ENCODE measurements at places on chromosomes 2 and 18.

DNA sequence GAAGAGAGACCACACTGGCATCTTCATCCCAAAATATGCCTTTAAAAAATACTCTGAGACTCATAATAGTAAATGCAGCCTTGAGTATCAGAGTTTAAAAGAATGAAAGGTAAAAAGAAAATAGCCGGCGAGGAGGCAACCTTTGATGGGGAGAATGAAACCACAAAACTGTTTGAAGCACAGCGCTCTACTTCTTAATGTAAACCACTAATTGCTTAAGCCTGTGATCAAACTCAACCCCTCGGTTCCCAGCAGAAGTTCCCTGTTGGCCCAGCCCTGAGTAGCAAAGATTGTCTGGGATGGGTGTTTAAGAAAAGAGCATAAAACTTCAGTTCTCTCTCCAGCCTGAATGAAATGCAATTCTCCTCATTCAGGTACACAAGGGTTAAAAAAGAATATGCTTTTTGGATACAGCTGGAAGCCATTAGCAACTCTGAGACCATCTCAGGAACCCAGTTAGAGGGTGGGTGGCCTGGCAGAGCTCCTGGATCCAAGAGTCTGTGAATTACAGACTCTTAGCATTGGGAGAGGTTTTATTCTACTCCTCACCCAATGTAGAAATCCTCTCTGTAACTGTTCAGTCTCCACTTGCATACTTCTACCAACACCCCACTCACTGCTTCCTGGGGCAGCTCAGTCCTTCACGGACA, 44.8 kb downstream of the VIT start:
- no peak for DNase-seq

- no peak for DNase-seq
Measured at GRCh38 chr2:233824373-233824772, 30.0 kb downstream of the HJURP start.

DNA sequence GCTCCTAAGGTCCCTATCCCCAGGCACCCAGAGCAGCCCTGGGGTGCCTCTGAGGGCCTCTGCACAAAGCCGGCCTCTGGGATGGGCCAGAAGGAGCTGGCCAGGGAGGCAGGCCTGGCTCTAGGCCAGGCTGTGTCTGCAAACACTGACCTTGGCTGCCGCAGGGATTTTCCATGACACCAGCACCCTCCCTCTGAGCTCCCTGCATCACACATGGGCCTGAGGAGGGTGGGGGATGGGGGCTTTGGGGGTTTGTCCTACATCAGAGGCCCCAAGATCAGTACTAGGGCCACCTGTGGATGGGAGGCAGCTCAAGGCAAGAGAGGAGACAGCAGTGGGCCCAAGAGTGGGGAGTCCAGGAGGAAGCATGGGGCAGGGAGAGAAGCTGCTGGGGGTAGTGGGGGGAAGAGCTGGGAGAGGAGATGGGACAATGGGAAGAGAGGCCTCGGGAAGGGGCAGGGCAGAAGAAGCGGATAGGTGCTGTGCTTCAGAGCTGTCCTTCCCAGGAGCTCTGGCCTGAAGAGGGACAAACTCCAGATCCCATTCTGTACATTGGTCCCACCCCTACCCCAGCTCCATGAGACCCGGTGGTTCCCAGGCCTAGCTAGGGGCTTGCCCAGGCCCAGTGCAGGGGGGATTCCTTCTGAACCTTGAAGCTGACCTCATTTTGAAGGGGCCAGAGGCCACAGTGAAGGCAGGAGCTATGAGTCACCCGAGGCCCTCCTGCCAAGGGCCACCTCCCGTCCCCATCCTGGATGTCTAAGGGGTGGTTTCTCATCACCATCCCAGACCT, 28.0 kb downstream of the KCNK3 start:
- DNase-seq, result peak; percentile 66

DNA sequence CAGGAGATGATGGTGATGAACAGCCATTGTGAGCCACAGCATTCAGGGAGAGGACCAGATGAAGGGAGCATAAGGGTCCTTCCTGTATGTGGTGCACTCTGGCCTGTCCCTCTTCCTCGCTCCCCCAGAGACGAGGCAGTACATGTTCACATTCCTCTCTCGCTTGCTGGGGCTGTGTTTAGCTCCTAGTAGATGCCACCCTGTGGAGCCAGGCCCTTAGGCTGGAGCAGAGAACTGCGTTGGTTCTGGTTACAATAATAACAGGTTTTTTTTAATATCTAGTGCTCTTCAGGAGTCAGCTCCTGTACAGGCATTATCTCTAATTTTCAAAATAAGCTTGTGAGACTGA, 171.1 kb upstream of the MYT1L start:
- DNase-seq, result no peak

DNA sequence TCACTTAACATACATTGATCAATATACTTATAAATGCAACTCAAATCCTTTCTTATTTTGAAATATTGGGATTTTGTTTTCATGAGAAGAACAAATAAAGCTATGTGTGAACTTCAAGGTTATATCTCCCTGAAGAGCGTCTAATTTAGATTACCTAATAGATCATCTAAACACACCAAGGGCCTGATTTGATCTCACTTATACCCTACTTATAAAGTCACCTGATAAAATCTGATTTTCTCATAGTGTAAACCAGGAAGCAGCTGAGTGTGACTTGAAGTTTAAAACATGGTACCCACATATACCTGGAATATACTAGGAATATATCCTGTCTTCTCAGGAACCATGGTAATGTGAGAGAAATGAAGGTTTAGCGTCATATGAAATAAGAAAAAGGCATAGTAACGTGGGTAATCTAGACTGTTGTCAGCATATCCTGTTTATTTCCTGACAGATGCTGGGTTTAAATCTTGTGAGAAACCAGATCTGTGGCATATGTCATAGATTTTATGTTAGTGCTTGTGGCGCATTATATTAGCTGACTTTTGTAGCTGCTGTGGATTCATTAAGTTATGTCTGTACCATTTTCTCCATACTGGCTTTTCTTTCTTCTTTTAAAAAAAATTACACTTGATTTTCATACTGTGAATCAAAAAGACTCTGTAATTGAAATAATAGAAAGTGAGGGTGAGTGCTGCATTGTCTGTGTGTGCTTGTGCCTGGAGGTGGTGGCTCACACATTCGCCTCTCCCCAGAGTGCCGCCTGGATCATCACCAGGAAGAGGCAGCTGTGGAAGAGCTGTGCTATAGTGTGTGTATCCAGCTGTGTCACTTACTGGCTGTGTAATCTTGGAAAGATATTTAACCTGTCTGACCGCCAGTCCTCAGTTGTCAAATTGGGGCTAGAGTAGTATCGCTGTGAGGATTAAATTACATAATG, 164.0 kb downstream of the MYO3B start:
- no peak for DNase-seq
